Cortex of kidney (tissue), 1 donor: ENCODE measurements at places on chromosomes 5 and 9.

GRCh38 chr9:124272979-124273378 is 15.2 kb downstream of the NEK6 start:
- DNase-seq, result no peak

DNA sequence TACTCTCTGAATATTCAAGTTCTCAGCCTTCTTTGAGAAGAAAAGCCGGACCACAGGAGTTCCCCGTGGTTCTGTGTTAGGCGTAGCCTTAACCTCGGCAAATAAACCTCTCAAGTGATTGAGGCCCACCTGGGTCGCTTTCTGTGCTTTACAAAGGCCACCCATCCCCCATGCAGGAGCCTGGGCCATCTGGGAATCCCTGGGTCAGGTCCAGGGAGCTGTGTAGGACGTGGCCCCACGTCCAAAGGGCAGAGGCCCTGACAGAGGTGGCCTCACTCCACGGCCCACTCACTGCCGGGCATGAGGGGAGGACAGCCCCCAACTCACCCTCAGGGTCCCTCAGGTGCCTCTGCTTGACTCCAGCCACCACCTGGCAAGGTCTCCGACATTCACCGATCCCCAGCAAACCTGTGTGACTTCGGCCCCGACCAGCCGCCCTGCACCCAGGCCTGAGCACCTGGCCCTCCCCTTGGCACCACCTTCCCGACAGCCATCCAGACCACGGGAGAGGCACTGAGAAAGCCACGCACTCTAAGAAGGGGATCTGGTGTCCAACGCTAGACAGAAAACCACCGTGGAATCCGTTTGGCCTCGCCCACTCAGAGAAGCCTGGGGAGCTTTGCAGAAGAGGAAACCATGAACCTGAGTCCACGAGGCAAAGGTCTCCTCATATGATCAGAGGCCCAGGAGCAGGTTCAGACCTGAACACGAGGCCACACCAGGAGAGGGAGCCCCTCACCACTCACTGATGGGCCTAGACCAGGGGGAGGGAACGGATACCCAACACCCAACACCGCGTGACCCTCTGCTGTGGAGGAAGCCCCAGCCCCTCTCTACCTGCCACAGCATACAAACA is 4.5 kb downstream of the SLC12A7 start:
- no peak for DNase-seq

GRCh38 chr5:39013938-39014337 is 60.3 kb downstream of the RICTOR start:
- no peak for DNase-seq

DNA sequence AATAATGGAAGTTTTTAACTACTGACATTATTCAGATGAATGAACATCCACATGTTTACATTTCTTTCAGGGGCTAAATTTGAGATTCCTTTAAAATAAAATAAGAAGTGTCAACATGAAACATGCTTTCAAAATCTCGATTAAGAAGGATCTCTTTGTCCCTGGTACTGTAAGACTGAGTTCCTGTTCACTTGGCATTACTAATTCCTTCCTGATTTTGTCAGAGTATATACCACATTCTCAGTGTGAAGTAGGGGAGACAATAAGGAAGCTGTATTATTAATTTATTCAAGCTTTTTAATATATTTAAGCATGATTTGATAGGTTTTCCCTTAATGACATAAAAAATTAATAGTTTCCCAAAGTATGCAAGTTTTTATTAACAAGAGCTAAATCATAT is 81.5 kb upstream of the GRHPR start:
- no peak for DNase-seq

DNA sequence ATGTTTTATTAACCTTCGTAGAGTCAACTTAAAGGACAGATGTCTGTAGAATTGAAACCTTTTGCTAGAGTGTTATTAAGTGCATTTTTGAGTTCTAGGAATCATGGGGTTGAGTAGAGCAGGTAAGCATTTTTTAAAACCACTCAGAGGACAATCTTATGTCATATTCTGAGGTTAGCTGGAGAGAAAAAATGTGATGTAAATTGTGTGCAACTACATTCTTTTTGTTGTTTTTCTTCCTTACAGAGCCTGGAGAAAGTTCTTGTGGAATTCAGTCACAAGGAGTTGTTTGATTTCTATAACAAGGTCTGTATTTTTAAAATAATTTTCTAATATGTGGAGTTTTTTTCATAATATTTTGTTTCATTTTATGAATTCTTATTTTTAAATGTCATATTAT is 206.4 kb downstream of the COMMD10 start:
- no peak for DNase-seq

GRCh38 chr5:136563489-136563888 is 198.1 kb upstream of the TRPC7 start:
- no peak for DNase-seq

DNA sequence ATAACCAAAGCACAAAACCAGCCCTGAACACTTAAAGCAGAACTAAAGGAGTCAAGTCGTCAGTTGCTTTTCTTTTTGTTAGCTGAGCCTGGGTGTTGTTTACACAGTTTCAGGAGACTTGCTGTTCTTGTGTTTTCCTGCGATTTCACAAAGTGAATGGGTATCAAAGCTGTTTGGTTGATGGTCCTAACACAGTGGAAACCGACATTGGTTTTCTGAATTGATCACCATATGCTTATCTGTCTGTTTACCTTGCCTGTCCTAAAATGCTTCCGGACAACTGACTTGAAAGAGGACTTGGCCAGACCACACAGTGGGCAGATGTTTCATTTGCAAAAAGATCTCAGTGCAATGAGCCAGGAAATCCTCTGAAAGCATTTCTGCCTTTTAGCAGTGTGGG is 676.4 kb downstream of the PRELID2 start:
- no peak for DNase-seq

DNA sequence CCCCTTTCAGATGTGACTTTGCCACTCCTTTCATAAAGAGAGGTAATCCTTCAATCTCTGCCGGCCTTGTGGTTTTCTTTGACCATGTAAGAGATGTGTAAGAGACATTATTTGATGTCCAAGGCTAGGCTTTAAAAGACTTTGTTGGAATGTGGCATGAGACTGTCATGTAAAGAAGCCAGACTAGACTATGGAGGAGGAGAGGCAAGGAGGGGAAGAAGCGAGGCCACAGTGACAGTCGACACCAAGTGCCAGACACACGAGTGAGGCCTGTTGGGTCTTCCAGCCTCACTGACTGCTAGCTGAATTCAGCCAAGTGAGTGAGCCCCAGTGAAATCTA is 1013.3 kb downstream of the MAT2B start:
- no peak for DNase-seq

DNA sequence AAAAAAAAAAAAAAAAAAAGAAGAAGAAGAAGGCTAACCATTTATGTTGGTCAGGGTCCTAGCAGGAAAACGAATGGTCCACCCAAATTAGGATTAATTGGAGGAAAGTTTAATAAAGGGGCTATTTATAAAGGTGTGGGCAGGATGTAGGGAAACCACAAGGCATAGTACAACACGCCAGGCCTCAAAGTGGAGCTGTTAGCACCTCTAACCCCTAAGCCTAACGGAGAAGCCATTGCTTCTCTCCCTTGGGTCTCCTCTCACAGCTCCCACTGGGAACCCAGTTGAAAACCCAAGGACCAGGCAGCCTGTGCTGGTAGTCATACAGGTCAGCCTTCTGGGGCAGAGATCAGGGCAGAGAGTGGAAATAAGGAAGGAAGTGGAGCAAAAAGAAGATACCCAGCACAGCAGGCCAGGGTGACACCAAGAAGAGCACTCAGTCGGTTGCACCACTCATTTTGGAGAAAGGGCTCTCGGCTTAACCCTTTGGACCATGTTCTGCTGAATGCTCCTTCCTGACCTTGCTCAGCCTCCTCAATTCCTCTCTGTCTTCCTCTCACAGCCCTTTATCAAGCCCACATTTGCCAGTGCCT is 8.8 kb upstream of the GLIPR2 start:
- DNase-seq, result no peak

- DNase-seq, result no peak
Observed at GRCh38 chr9:81886665-81887064, 41.6 kb upstream of the SPATA31D4 start.

- no peak for DNase-seq
Observed at GRCh38 chr9:128689820-128690683, 1.0 kb downstream of the SET start.

- no peak for DNase-seq
Observed at GRCh38 chr9:134393582-134394280, 67.5 kb downstream of the RXRA start.

DNA sequence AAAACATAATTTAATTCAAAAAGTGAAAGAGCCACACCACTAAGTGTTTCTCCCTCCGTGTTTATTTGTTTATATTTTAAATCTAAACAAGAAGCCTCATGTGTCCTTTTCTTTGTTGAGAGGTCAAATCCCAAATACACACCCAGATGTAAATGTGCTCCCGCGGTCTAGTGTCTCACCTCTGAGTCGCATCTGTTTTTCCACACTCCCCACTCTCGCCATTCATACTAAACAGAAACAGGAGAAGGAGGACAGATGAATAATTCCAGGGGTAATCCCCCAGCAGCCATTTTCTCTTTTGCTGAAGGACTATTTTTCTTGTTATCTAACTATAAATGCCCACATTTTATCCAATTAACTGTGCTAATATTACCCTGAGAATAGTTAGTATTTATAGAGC is 361.6 kb upstream of the RIOK2 start:
- DNase-seq, result no peak

GRCh38 chr5:113387844-113388243 is 46.9 kb downstream of the TSSK1B start:
- DNase-seq, result no peak

DNA sequence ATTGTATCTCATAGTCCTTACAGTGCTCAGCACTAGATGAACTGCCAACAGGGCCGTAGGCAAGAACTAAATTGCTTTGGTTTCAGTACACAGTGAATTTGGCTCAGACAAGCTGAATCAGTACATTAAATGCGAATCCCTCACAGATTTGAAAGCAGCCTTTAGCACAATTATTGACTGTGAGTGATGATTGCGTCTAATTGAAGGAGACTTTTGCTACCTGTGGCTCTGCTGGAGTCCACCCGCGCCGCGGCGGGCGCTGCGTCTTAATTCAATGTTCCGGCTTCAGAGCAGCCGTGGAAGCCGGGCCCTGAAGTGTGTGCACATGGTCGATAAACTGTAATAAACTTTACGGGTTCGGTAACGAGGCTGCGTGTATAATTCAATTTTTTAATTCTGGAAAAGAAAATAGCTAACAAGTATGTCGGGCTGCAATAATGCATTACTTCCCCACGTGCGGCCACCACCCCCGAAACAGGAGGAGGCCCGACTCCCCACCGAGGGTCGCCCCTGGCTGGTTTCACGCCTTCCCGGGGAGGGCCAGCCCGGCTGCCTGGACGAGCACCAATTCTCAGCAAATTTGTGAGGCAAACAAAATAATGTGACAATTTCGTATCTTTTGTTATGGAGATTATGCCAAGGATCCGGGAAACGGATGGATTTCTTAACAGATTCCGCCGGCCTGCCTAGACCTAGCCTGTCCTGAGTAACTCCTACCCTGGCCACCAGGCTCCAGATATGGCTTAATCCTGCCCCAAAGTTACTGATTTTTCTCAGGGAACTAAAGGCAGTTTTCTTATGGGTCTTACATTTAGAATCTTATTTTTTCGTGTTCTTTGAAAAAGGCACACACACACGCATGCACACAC is 269.4 kb upstream of the IRX1 start:
- DNase-seq, result no peak

GRCh38 chr9:71353720-71354119 is 232.3 kb upstream of the TRPM3 start:
- DNase-seq, result no peak

DNA sequence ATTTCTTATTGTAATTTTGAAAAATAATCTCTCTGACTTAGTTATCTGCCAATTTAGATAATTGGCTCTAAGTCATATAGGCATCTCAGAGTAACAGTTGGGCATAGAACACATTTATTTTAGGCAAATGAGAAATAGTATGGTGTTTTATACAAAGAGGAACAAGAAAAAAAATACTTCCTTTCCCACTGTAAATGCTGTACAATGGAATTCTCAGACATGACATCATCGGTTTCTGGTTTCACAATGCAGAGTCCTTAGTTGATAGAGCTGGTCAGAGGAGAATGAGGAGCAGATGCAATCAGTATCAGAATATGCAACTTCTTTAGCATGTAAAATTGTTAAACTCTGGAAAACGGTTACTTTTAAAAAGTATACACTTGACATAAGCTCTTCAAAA is 49.4 kb downstream of the PLK2 start:
- no peak for DNase-seq

DNA sequence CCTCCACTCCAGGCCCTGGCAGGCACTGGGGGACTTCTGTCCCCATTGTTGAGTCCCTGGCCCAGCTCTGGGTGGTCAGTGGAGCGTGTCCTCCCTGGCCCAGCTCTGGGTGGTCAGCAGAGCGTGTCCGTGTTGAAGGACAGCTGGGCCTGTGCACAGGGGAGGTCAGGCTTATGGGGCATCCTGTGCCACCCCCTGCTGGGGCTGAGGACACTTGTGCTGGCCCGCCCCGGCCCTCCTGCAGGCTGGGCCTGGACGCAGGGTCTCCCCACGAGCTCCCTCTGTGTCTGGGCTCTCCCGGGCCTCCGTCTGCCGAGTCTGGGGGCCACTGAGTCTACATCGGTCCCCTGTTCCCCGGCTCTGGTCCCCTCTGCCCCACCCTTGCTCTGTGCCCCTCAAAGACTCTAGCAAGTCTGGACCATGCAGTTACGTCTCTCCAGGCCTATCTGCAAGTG is 11.5 kb upstream of the CLIC3 start:
- DNase-seq, result no peak

DNA sequence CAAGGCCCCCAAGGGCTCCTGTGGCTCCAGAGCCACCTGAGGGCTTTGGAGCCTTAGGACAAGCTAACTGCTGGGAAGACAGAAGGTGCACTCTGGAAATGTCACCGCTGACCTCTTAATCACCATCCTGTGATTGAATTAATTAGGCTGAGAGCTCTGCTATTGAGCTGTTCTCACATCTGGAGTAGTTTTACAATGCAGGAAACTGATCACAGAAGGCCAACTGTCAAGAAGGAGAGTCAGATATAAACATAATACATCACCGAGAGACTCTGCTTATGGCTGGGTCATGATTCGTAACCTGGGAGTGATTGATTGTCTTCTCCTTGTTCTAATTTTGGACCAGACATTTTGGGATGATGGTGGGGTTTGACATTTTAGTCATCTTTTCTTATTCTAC is 226.1 kb downstream of the SLIT3 start:
- no peak for DNase-seq

GRCh38 chr5:150410524-150411244 is 2.0 kb downstream of the CD74 start:
- DNase-seq, result no peak

DNA sequence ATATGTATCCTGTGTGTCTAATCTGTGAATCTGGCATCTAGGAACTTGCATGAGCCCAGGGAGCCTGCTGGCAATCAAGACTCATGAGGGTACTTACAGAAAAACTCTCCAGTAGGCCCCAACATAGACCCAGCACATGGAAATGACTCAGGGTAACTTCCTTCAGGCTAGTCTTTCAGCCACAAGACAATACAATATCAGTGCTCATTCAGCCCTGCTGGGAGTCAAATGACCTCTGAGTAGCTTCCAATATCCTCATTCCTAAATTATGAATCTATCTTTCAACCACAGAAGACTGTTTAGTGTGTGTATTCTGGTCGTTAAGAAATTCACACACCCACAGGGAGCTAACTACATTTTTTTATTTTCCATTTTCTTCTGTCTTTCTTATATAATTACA is 1273.0 kb downstream of the EFNA5 start:
- DNase-seq, result no peak

GRCh38 chr5:148956477-148957385 is 106.1 kb downstream of the SH3TC2 start:
- no peak for DNase-seq
